NCI-H1436 (cell line): ENCODE measurements at places on chromosomes 7 and 10.

- DNase-seq, result no peak
Measured at GRCh38 chr7:86837235-86837634, 193.5 kb downstream of the GRM3 start.

DNA sequence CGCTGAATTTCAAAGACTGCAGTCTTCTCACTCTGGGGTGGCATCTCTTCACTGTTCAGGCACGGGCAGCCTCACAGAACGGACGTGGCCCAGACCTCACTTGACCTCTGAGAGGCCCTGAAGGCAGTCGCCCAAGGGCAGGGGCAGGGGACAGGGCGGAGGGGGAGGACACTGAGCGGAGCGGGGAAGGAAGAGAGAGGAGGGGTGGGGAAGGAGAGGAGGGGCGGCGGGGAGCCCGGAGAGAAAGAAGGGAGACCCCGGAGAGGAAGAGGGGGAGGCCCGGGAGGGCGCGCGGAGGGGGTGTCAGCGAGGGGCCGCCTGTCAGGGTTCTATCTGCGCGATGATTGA, 58.7 kb upstream of the COMTD1 start:
- no peak for DNase-seq

- no peak for DNase-seq
Measured at GRCh38 chr10:72258617-72259016, 15.1 kb upstream of the DDIT4 start.

DNA sequence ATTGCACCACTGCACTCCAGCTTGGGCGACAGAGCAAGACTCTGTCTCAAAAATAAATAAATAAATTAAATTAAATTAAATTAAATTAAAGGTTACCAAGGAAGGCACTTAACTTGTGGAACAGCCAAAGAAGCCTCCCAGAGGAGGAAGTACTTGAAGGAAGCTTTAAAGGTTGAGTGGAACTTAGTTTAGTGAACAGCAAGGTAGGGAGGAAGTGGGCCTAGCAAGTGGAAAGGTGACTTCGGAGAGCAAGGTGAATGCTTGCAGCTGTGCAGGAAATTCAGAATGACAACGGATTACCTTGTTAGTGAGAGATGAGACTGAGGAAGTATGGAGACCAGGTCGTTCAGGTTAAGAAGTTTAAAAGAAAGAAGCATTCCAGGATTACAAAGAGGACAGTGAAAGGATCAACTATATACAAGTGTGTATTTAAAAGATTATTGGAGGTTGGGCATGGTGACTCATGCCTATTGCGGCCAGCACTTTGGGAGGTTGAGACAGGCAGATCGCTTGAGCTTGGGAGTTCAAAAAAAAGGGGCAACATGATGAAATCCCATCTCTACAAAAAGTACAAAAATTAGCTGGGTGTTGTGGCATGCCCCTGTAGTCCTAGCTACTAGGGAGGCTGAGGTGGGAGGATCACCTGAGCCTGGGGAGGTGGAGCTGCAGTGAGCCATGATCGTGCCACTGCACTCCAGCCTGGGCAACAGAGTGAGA, 12.8 kb upstream of the RPEL1 start:
- DNase-seq, result no peak

- DNase-seq, result no peak
Measured at GRCh38 chr10:100620087-100620835, 84.5 kb downstream of the HIF1AN start.

DNA sequence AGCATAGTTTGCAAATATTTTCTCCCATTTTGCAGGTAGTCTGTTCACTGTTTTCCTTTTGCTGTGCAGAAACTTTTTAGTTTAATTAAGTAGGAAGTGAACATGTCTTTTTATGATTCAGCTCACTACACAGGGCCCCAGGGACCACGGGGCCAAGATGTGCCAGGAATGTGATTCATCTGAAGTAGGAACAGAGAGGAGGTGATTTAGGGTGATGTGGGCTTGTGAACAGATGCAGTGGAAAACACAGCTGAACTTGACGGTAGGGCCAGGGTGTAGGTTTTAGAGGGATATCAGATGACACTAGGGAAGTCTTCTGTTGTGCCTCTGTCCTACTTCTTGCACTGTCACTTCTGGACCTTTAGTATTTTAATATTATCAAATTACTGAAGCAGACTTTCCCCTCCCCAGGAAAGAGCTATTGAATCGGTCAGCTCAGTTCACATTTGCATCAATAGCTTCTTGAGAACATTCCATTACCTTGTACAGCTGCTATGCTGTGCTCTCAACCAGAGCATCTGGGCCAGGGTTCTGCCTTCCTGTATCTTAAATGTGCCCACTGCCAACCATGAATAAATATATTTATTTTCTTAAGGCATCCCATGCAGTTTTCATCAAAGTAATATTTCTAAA, 96.9 kb downstream of the OSBPL3 start:
- DNase-seq, result no peak

GRCh38 chr7:70474639-70475234, 657.2 kb upstream of the GALNT17 start:
- no peak for DNase-seq

DNA sequence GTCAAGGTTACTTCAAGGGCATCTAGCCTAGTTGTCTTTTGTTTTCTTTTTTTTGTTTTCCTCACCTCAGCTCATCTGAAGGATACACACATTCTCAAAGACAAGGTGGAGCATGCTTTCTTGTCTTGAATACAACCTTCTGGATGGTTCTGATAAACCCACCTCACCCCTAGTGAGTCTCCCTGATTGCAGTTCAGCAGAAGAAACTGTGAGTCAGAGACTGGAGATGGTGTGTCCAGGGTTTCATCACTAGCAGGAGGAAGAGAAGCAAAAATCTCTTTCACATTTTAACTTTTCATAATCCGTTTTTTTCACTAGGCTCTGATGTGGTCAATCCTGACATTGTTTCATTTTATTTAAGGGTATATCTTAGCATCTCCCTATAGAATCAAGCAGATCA, 143.0 kb upstream of the NRBF2 start:
- DNase-seq, result no peak

DNA sequence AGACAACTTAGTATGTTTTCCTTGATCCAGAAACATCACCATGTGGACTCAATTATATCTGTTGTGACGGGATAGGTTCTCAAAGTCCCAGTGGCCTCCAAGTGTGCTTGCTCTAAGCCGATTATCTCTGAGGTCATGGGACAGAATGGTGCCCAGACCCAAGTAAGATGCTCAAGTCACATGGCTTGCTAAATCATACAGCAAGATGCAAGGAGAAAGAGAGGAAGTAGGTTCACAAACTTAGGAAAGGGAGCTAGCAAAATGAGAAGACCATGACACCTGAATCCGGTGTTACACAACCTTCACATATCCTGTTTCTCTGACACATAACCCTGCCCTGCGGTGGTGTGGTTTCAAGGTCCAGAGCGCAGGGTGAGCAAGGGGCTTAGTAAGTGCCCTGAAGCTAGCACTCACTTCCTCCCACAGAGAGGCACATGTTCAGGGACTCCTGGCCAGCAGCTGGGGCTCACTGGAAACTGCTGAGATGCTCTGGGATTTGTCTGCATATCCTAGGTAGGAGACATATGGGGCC, 590.9 kb upstream of the ANKRD30A start:
- DNase-seq, result no peak
